ENCODE measurements at places on chromosomes 16 and 17.

DNA sequence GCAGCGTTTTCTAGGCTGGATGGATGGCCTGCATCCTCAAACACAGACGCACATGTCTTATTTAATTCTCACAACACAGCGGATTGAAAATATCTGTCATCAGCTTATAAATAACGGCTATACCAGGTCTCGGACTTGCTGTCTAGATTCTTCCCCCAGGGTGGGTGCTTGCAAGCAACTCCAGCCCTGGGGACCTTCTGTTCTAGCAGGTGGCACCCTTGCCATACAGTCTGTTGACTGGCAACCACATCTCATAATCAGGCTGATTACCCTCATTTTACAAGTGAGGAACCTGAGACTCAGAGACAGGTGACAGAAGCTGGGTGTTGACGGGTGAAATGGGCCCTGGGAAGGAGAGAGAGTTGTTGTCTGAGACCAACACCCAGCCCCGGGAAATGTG is 16.2 kb upstream of the SEZ6 start:
- DNase-seq: no peak

- DNase-seq: no peak
Measured at GRCh38 chr17:13352747-13353415, 248.8 kb downstream of the HS3ST3A1 start.

DNA sequence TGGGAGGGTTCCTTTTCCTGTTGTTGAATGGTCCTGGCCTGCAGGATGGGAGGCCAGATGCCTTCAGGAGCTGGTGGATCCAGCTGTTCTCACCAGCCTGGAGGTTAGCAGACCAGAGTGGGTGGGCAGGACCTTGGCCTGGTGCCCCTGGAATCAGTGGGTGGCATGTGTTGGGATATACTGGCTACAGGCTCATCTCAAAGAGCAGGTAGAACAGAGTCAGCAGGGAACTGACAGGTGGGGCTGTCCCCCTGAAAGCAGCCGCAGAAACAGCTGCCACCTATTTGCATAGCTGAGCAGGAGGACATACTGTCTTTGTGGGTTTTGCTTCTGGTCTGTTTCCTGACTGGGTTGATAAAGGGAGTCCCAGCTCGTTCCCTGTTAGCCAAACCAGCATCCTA is 144.1 kb downstream of the RAB11FIP4 start:
- DNase-seq: peak; percentile 20

GRCh38 chr16:29951625-29952365 is 10.1 kb upstream of the TMEM219 start:
- no peak for DNase-seq

DNA sequence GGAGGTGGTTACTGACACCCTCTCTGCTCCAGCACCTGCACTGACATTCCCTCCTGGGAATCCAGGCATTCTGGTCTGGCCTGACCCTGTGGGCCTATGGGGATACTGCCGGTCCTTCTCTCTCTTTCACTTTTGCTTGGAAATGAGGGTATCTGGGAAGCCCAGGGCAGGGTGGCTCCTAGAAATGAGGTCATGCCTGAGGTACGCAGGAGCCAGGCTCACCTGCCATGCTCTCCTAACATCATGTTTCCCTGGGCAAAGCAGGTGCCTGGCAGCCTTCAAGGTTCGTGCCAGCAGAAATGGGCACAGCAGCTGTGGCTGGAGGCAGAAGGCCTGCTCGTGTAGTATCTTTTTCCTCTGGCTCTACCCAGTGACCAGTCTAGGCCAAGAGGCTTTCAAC is 3.3 kb downstream of the ITGA3 start:
- DNase-seq: no peak

- no peak for DNase-seq
Measured at GRCh38 chr17:81635431-81635830, 1.5 kb downstream of the NPLOC4 start.

DNA sequence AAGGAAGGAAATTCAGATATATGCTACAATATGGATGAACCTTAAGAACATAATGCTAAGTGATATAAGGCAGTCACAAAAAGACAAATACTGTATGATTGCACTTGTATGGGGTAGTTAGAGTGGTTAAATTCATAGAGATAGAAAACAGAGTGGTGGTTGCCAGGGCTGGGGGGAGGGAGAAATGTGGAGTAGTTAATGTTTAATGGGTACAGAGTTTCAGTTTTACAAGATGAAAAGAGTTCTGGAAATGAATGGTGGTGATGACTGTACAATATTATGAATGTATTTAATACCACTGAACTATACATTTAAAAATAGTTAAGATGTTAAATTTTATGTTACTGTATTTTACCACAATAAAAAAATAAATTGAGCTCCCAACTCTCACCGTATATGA is 157.9 kb downstream of the TOX3 start:
- no peak for DNase-seq

GRCh38 chr17:17320188-17320910 is 17.2 kb downstream of the NT5M start:
- no peak for DNase-seq

DNA sequence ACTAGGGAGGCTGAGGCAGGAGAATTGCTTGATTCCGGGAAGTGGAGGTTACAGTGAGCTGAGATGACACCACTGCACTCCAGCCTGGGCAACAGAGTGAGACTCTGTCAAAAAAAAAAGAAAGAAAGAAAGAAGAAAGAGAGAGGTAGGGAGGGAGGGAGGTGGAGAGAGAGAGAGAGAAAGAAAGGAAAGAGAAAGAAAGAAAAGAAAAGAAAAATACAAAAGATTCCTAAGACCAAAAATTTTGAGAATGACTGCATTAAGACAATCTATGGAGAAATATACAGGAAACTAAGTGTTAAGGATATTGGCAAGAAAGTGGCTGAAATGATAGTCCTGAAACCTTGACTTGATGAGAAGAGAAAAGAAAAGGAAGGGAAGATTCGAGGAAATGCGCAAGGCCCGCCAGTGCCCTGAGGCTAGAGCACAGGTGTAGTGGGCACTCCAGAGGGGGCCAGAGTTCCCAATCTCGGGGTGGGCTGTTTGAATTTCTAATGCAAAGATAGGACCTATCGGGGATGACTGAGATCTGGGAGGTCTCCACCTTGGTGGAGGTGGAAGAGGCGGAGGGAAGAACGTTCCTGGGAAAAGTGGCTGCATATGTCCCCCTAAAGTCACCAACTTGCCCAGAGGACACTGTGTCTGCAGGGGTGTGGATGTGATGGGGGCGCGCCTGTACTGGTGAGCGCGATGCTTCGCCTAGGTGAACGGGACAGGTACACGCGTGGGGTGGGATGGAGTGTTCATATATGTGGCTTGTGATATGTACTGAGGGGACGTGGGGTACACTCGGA is 654 bp upstream of the SCNN1B start:
- DNase-seq: no peak

Data from stimulated activated CD4-positive, alpha-beta T cell treated with anti-CD3 and anti-CD28 coated beads, Interleukin-15, amount 100 ng/mL, for 48 hours (primary cell).